ENCODE measurements at places on chromosomes 3 and 15. TPM values are rescaled to one million over a fixed set of nuclear protein-coding genes. Genes with fewer than 3 reads are reported as not detected.

Gene ISL2
- not detected for polyA plus RNA-seq

Gene XCR1
- not detected for polyA plus RNA-seq

Gene CCR2
- not detected for polyA plus RNA-seq

Gene MASP1
- polyA plus RNA-seq: not detected

Gene CNTN3
- not detected for polyA plus RNA-seq

Gene KIAA1143
- polyA plus RNA-seq: 28.4 TPM

Gene PARP15
- 3.2 TPM for polyA plus RNA-seq

Gene ROPN1
- not detected for polyA plus RNA-seq

DNA sequence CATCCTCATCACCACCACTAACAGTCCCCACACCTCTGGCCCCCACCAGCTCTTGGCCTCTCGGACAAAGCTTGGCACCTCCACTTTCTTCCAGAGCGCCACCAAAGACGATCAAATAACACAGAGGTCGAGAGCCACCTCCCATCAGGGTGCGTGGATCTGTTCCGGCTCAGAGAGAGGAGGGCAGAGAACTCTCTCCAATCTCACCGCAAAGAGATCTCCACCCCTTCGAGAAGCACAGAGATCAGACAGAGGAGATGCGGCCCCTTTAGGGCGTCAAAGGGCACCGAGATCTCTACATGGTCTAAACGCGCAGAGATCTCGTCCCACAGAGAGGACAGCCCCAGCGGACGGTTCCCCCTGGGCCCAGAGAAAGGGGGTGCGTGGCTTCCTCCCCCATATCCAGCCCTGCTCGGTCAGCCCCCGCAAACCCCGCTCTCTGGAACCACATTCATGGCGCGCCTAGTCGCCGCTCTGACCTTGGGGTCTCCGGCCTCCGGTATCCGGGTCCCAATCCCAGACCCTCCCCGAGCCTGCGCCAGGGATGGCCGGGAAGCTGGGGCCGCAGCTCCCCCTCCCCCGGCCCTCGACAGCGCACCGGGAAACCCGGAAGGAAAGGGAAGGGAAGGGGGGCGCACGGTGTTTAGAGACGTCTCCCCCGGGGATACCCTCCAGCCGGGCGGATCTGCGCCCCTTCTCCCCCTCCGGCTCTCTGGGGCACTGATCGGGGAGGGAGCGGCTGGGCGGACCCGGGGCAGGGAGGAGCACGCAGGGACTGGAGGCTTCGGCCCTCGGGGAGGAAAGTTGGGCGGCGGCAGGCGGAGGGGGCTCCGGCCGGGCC is 608 bp downstream of the SCN5A start:
- no peak for DNase-seq

DNA sequence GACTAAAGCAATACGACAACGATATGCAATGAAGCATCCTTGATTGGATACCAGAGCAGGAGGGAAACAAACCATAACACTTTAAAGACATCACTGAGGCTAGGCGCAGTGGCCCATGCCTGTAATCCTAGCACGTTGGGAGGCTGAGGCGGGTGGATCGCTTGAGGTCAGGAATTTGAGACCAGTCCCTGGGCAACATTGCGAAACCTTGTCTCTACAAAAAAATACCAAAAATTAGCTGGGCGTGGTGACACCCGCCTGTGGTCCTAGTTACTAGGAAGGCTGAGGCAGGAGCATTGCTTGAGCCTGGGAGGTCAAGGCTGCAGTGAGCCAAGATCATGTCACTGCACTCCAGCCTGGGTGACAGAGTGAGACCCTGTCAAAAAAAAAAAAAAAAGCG is 33.9 kb upstream of the BHLHE40 start:
- DNase-seq: no peak

GRCh38 chr3:156317462-156318074 is 197.2 kb downstream of the KCNAB1 start:
- DNase-seq: no peak

DNA sequence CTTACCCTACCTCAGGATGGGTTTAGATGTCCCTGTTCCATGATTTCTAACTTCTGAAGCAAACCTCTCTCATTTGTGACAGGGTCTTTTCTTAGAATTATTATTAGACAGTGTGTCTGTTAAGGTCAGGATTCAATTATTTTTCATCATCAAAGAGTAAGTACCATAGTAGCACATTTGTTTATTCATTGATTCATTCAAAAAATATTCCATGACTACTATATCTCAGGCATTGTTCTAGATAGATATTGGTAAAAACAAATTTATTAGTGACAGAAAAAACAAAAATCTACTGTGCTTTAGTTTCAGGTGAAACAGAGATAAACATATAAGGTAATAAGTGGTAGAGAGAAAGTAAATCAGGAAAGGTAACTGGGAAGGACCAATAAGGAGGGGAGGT is 3.5 kb upstream of the PLOD2 start:
- no peak for DNase-seq

- no peak for DNase-seq
Measured at GRCh38 chr3:45644063-45644790, 45.0 kb upstream of the SACM1L start.

DNA sequence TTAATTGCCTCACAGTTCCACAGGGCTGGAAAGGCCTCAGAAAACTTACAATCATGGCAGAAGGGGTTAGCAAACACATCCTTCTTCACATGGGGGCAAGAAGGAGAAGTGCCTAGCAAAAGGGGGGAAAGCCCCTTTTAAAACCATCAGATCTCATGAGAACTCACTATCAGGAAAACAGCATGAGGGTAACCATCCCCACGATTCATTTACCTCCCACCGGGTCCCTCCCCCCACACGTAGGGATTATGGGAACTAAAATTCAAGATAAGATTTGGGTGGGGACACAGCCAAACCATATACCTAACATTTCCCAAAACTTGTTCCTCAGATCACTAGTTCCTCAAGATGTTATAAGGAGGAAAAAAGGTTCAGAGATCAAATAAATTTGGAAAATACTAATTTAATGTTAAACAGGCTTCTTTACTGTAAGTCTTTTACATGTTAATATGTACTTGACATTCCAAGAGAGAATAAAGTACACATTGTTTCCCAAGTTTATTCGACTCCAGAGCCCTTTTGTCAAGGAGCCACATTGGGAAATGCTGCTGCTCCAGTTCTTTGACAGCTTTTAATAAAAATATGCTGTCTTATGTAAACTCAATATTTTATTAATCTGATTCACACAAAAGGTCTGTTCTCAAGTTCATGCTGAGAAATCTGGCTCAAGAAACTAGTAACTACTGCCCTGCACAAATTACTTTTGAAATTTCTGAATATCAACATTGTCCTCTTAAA is 17.8 kb downstream of the HERC1 start:
- no peak for DNase-seq

DNA sequence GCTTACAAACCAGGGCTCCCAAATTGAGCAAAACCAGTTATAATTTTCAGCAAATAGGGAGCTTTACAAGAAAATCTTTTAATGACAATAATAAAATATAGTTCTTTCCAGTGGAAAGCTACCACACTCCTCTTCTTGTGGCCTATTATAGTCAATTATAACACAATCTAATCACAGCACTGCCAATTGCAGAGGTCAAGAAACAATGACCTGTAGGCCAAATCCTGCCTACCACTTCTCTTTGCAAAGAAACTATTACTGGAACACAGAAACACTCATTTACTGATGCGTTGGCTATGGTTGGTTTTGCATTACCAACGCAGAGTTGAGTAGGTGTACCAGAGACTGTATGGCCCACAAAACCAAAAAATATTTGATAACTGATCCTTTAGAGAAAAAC is 110.5 kb downstream of the WDR72 start:
- DNase-seq: no peak

- DNase-seq: no peak
Measured at GRCh38 chr3:19573644-19574043, 360.4 kb downstream of the EFHB start.

DNA sequence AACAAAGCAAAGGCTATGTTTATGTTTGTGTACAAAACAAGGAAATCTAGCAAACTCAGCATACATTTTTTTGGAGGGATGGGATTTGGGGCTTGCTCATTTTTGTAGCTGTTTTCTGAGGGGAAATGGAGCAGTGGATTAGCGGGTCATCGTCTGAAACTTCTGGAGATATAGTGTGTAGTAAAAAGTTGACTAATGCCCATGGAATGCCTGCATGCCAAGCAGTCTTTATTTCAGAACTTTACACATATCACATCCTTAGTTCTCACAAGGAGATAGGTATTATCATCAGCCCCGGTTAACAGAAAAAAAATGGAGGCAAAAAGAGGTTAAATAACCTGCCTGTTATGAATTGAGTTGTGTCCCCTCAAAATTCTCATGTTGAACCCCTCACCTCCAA is 47.1 kb downstream of the ATP13A4 start:
- DNase-seq: no peak

- no peak for DNase-seq
Measured at GRCh38 chr3:60756241-60757030, 494.8 kb downstream of the FHIT start.

DNA sequence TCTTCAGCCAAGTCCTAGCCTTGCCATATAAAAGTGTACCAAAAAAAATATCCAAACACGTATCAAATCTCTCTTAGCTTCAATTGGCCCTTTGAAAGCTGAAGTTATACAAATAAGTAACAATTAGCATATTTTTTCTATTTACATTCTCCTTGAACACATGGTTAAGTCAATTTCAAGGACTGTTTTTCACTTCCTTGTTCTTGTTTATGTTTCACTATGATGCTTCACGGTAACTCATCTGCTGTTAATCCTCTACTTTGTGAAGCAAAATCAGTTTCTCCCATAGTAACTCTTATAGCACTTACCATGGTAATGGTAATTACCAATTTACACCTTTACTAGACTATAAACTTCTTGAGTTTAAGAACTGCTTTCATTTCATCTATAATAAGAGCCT is 10.6 kb upstream of the SPRED1 start:
- no peak for DNase-seq
